Stimulated activated CD8-positive, alpha-beta memory T cell treated with anti-CD3 and anti-CD28 coated beads, Interleukin-12 subunit alpha, Interleukin-12 subunit beta, amount 100 ng/mL, for 4 hours (primary cell): ENCODE measurements at places on chromosomes 11 and 22.

DNA sequence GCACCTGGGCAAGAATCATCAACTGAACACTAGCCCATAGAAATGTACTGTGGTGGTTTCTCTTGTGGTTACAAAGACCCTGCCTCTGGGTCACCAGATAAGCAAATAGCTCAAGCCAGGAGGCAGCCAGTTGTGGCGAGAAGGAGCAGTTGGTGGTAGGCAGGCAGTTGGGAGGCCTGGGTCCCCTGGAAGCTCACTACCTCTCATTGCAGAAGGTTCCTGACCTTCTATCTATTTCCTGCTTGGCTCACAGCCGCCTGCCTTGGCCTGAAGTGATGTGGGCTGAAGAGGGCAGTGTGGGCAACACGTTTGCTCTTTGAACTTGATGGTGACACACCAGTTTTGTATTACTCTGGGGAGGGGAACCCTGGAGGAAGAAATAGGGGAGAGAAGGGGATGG lies 34.7 kb downstream of the NECTIN1 start:
- DNase-seq = no peak

DNA sequence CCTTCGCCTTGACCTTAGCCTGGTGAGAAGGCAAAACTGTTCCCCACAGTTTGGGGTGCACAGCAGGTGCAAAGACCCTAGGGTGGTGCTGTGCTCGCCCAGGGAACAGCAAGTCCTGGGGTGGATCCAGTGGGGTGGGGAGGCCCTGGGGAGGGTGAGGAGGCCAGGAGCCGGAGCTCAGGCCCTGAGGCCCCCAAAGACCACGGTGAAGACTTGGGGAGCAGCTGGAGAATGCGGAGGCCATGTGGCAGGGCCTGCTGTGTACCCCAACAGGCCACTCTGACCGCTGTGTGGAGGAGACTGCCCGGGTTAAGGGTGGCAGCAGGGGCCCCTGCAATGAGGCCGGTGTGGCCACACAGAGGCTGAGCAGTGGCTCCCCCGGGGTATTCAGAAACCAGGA lies 101.1 kb upstream of the RTL6 start:
- DNase-seq = no peak

GRCh38 chr11:107695446-107695845 lies 16.4 kb downstream of the SLN start:
- no peak for DNase-seq

GRCh38 chr11:111935317-111936039 lies 1.7 kb upstream of the DIXDC1 start:
- DNase-seq = no peak

DNA sequence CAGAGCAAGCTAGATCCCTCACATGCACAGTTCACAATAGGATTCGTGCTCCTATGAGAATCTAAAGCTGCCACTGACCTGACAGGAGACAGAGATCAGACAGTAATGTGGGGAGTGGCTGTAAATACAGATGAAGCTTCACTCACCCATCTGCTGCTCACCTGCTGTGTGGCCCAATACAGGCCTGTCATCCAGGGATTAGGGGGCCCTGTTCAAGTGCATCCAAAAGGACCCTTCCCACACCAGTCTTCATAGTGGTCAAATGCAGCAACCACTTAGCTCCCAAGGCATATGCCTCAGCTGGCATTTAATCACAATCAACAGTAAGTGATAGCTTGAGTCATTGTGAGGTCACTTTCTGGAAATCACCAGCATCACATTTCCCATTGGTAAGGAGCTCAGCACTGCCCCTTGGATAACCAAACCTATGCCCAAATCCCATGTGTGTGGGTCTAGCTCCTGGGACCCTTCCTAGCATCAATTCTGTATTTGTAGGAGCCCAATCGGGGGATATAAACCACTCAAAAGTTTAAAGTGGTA lies 65.6 kb downstream of the OR4C45 start:
- DNase-seq = no peak

- no peak for DNase-seq
These were observed 206.9 kb downstream of the ADAMTS15 start for GRCh38 chr11:130655300-130655699.

- DNase-seq = no peak
These were observed 18.8 kb upstream of the SUN2 start for GRCh38 chr22:38774496-38775166.

- no peak for DNase-seq
These were observed 125.2 kb upstream of the SPON1 start for GRCh38 chr11:13837286-13837685.

DNA sequence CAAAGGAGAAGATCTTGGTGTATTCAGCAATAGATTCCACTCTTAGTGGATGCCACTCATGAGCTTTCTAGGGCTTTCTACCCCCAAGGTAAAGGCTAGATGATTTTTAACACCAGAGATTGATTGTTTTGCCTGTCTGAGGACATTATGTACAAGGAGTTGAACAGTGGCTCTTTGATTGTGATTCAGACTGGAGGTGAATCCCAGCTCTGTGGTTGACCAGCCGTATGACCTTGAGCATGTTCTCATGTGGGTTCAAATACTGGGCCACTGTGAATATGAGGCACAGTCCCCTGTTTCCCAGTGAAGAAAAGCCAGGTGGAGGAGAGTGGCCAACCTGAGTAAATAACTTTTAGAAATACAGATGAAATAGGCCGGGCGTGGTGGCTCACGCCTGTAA lies 24.0 kb upstream of the PARVB start:
- DNase-seq = no peak

GRCh38 chr22:35539910-35540594 lies 579 bp upstream of the RASD2 start:
- peak; percentile 62 for DNase-seq

DNA sequence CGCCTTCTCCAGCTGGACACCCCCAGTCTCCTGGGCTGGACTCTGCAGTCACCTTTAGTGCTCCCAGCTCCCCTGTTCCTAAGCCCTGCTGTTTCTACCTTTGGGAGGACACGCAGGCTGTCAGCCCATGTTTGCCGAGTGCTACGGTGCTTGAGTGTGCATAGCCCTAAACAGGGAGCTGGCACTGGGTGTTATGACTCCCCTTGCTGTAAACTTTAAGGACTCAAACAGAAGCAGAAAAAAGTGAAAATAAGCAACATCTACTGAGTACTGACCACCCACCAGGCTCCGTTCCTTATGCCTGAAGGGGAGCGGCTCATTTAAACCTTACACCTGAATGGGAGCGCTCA lies 7.3 kb upstream of the APOBEC3B start:
- no peak for DNase-seq

DNA sequence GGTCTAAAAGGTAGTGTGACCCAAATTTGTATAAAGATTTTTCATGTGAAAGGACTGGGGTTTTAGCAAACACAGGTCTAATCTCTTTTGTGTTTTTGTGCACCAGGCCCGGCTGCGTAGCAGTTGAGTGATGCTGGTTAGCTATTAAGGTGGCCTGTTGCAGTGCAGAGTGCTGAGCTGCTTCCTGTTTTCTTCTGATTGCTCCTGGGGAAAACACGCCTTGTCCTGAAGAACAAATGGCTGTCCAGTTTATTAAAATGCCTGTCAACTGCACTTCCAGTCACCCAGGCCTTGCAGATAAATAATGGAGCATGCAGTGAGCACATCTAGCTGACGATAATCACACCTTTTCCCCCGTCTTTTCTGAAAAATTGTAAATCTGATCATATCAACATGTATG lies 1.8 kb downstream of the SRSF8 start:
- peak; percentile 18 for DNase-seq

GRCh38 chr11:60459345-60459744 lies 3.7 kb downstream of the MS4A1 start:
- DNase-seq = no peak

- DNase-seq = no peak
These were observed 28.2 kb upstream of the MGAT3 start for GRCh38 chr22:39428597-39429071.

GRCh38 chr11:95725196-95725595 lies 64.4 kb downstream of the FAM76B start:
- DNase-seq = no peak

GRCh38 chr11:64845129-64845775 lies 799 bp upstream of the CDC42BPG start:
- no peak for DNase-seq

- no peak for DNase-seq
These were observed 200.5 kb downstream of the DDX10 start for GRCh38 chr11:108865406-108865805.

- DNase-seq = no peak
These were observed 31.8 kb upstream of the FBLN1 start for GRCh38 chr22:45470871-45471270.

DNA sequence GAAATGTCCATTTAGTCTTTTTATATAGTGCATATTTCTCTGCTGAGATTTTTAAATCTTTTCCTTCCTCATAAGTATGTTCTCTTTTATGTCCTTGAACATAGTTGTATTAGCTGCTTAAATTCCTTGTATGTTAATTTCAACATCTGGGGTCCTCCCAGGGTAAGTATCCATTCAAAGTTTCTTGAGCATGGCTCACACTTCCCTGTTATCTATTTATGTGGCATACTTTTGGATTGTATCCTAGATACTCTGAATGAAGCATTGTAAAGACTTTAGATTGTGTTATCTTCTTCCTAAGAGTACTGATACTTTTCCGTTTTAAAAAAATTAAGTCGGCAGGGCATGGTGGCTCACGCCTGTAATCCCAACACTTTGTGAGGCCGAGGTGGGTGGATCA lies 28.4 kb upstream of the PITPNB start:
- DNase-seq = no peak

- no peak for DNase-seq
These were observed 266.7 kb upstream of the CTSC start for GRCh38 chr11:88604260-88604659.

DNA sequence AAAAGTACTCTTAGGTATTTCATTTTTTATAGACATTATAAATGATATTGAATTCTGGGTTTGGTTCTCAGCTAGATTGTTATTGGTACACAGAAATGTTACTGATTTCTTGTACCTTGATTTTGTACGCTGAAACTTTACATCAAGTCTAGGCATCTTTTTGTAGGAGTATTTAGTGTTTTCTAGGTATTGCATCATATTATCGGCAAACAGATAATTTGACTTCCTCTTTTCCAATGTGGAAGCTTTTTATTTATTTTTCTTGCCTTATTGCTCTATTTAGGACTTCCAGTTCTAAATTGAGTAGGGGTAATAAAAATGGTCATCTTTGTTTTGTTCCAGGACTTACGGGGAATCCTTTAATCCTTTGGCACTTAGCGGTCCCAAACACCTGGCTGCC lies 676.6 kb upstream of the CCDC179 start:
- no peak for DNase-seq

DNA sequence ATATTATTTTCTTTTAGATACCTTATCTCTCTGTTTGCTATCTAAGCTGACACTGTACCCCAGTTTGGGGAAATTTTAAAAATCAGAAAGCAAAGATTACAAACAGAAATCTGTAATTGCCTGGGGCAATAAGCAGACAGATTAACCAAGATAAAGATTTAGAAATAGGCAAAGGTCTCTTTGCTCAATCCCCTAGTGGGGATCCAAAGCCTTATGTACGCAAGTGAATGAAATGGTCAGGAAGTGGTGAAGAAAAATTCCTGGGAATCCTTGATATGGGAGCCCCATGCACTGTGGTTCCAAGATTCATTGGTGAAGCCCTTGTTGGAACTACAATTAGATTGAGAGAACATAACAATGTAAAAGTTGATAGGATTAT lies 139.5 kb upstream of the GUCY1A2 start:
- DNase-seq = no peak
